ENCODE measurements at places on chromosomes 2 and 18.

- DNase-seq: no peak
Measured at GRCh38 chr2:168912901-168913369, 11.8 kb downstream of the G6PC2 start.

- no peak for DNase-seq
Measured at GRCh38 chr2:201057715-201058248, 13.7 kb downstream of the HYCC2 start.

- peak; percentile 8 for DNase-seq
Measured at GRCh38 chr2:113720167-113720566, 36.3 kb downstream of the SLC35F5 start.

- no peak for DNase-seq
Measured at GRCh38 chr2:155980941-155981560, 351.5 kb downstream of the NR4A2 start.

- peak; percentile 70 for DNase-seq
Measured at GRCh38 chr2:69099541-69099940, 86.6 kb downstream of the ANTXR1 start.

DNA sequence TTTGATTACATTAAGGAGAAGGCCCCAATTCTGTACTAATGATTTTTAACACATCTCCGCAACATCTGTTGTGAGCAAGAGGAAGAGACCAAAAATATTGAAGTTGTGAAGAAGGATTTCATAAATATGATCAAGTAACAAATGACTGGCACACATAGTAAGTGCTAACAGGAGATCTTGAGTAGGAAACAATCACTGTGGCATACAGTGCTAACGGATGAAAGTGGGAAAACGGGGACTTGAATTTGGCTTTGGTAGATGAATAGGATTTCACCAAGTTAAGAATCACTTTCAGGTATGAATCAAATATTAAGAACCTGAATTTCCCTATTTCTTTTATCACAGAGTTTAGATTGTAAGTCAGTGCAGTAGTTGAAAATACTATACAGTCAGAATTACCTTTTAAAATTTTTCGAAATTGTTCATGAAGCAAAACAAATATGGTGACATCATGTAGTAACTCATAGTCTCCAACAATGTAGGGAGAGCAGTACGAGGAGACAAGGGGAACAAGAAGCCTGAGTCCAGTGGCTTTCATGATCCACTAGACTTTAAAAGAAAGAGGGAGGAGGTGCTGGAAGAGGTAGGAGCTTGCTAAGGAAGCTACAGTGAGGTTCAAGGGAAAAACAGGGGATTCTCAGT is 16.3 kb downstream of the CWC22 start:
- no peak for DNase-seq

GRCh38 chr2:234629596-234629995 is 132.7 kb upstream of the ARL4C start:
- DNase-seq: no peak

DNA sequence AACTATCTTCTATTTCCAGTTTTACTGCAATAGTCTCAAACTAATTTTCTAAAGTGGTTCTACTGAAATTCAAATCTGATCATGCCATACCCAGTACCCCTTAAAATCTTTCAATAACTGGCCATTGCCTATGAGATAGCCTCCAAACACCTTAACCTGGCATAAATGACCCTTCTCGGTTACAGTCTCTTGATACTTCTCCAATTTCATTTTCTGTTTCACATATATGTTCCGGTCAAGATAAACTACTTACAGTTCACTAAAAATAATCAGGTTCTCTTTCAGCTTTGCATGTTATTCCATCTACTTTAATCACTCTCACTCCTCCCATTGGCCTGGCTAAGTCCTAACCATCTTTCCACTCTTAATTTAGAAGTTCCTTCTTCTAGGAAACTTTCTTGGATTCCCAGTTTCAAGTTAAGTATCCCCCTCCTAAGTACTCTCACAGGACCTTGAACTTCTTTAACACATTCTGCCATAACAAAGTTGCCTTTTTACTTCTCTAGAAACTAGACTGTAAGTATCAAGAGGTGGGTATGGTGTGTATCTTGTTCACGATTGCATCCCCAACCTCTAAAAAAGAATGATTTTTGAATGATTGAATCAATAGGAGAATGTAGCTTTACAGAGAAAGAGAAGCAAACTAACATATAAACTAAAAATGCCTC is 110.2 kb upstream of the RBBP8 start:
- no peak for DNase-seq

GRCh38 chr2:20089715-20090464 is 38.5 kb upstream of the LAPTM4A start:
- DNase-seq: no peak

- peak; percentile 7 for DNase-seq
Measured at GRCh38 chr2:209368406-209368805, 55.4 kb upstream of the MAP2 start.

GRCh38 chr2:58032016-58032763 is 14.4 kb upstream of the VRK2 start:
- peak; percentile 56 for DNase-seq

DNA sequence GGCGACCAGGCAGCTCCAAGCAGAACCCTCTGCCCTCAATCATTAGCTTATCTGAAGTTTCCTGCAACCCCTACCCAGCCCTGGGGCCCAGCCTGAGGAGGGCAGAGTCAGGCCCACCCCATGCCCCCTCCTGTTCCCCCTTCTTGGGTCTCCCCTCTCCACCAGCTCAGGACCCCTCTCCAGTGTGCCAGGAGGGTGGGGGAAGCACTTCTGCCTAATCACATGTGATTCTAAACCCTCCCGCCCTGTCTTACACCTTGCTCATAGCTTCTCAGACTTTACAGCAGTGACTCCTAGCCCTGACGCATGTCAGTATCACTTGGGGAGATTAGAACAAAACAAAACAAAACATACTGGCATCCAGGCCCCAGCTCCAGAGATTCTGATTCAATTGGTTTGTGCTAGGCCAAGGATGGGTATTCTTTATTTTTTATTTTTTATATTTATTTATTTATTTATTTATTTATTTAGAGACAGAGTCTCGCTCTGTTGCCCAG is 42.5 kb upstream of the ASAP2 start:
- no peak for DNase-seq

GRCh38 chr18:13401826-13402225 is 183.3 kb downstream of the LDLRAD4 start:
- no peak for DNase-seq

DNA sequence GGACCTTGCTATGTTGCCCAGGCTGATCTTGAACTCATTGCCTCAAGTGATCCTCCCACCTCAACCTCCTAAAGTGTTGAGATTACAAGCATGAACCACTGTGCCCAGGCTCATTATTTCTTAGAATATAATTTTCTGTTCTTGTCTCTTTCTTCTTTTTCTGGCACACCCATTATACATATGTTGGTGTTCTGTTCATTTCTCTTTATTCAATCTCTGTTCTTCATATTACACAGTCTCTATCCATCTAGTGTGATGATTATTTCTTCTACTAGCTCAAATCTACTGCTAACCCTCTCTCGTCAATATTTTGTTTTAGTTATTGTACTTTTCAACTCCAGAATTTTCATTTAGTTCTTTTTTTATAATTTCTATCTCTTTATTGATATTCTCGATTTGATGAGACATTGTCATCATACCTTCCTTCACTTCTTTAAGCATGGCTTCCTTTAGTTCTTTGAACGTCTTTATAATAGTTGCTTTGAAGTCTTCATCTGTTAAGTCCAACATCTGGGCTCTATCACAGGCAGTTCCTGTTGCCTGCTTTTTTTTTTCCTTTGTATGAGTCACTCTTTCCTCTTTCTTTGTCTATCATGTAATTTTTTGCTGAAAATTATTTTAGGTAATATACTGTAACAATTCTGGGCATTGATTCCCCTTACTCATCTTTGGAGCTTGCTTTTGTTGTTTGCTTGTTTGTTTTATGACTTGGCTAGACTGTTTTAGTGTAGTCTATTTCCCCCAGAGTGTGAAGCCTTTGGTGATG is 196.4 kb upstream of the NABP1 start:
- peak; percentile 23 for DNase-seq

- DNase-seq: no peak
Measured at GRCh38 chr2:17627434-17627833, 86.9 kb downstream of the VSNL1 start.

DNA sequence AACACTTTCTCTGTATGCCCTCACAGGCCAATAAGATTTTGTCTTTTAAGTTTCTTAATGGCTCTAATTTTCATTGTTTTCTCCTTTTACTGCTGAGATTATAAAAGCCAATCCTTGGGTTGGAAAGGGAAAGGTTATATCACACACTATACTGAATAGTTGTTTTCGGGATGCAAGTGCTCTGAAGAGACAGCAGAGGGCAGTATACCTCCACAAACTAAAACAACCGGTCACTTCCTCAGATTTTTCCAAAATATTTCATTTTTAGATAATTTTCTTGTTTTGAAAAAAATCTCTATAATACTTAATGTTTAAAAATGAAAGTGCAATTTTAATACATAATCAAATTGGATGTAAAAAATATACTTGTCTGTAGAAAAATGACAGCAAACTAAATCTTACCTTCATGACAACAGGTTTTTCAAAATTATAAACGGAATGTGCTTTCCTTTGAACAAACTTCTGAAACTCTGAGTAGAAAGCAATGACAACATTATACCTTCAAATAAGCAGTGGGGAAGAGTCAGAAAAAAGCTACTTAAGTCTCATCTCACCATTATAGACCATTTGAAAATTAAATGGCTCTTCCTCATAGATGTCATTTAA is 82.7 kb downstream of the ORC4 start:
- peak; percentile 10 for DNase-seq

DNA sequence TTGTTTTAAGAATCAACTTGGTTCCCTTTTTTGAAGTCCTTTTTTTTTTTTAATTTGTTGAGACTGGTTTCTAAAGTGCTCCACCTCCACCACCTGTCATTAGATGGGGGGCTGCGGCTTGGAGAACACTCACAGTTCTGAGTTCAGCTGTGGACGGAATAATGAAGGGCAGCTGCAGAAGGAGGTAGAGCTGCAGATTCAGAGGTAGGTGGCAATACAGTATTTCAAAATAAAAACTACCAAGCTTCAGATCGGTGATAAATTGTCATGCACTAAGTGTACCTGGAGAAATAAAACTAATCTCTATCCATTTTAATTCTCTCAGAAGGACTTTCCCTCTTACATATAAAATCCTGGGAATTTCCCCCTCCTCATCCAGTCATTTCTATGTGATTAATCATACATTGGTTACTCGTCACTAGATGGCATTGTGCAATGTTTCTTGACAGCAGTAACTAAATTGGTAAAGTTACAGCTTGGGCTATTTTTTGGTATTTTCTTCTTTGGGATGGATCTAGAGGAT is 81.1 kb upstream of the SLC39A10 start:
- DNase-seq: peak; percentile 92

- DNase-seq: peak; percentile 52
Measured at GRCh38 chr18:75247611-75248421, 37.2 kb downstream of the TSHZ1 start.

GRCh38 chr2:238160206-238161129 is 1.7 kb downstream of the ERFE start:
- peak; percentile 32 for DNase-seq

GRCh38 chr18:27599202-27599829 is 414.2 kb upstream of the CHST9 start:
- DNase-seq: peak; percentile 33

- no peak for DNase-seq
Measured at GRCh38 chr2:74873678-74874640, 40.0 kb downstream of the HK2 start.

DNA sequence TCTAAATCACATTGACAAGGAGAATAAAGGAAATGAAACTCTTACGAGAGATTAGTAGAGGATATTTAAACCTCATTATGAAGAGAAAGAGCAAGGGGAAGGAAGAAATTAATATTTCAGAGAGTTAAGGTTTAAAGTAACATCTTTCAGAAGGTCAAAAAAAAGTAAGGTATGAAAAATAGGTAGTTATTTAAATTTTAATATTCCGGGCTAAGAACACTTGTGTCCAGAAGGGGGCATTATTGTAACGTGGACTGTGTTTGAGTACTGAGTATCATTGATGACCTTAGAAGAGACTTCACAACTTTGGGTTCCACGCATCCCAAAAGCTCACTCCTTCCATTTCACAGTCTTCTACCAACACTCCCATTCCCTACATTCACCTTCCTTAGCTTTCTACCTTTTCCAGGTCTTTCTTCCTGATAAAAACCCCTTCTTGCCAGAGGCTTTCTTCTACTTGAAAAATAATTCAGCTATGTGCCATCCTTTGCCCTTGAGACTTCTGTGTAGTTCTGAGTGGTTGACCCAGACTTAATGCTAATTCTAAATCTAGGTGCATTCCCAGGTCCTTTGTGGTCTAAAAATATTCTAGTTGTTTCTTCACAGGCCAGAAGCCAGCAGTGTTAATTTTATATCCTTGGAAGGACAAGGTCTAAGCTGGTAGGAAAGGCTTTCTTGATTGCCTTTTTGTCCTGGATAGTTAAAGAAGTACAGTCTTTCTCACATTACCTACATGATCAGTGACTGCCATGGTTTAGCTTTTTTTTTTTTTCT is 16.5 kb downstream of the DYNC1I2 start:
- DNase-seq: peak; percentile 23

DNA sequence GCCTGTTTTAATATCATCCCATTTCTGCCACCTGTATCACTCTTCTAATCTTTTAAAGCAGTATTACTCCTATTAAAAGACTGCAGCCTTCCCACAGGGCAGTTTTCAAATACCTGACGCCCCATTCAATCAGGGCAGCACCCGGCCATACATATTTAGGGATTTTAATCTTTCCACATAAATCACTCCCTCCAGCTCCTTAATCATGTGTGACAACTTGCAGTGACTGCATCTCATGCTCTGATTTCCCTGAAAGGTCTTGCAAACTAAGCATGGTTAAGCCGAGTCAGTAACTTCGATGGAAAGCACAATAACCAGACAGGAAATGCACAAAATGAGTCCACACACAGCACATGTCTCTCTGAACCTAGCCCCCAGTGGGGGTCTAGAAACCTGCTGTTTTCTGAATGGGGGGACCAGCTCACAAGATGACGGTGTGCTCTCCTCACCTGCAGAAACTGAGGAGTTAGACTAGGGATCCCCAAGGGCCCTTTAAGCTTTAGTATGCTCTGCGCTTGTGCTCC is 116.9 kb upstream of the CREB1 start:
- DNase-seq: no peak

DNA sequence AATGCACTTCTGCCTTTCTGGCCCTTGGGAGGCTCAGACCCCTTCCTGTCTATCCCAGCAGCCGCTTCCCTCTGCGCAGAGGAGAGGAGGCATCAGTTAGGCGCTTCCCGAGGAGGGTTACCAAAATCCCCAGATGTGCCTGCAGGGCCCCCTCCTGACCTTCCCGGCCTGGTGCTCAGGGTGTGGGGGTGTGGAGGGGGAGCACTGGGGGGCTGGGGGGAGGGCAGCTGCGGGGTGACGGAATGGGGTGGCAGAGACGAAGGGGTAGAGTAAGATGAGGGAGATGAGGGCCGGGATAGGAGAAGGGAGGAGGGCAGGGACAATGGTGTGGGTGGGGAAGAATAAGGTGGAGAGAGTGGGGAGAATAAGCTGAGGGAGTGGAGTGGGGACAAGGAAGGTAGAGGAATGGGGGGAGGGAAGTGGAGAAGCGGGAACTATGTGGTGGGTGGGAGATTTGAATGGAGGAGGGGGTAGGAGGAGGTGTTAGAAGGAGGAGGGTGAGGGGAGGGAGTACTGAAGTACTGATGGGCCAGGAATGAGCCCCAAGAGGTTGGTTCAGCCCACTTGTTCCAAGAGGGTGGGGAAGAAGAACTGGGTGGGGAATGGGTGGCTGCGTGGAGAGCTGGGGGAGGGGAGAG is 6.5 kb upstream of the ZAP70 start:
- DNase-seq: no peak
